NT2/D1 (cell line): ENCODE measurements at places on chromosomes 16 and 17.

DNA sequence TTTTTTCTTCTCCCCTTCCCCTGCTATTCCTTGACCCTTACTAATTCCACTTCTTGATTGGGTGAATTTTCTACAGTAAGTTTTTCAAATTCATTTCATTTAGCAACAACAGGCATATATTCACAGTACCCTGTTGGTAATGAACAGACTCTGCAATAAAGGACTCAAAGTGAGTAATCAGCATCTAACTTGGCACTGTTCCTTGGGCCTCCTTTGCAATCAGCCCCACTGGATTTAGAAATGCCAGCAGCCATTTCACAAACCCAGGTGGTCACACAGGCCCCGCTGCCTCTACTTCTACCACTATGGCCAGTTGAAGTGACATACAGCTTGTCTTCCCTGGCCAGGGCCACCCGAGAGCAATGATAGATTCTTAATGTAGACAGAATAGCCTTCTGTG, 113.8 kb downstream of the CYB561 start:
- DNase-seq, result no peak

- DNase-seq, result no peak
These were observed 9.3 kb downstream of the HEXIM2 start for GRCh38 chr17:45170931-45171337.

- DNase-seq, result no peak
These were observed 684.3 kb upstream of the SOX9 start for GRCh38 chr17:71436479-71436878.

GRCh38 chr16:28101533-28101890, 38.0 kb upstream of the GSG1L start:
- no peak for DNase-seq

DNA sequence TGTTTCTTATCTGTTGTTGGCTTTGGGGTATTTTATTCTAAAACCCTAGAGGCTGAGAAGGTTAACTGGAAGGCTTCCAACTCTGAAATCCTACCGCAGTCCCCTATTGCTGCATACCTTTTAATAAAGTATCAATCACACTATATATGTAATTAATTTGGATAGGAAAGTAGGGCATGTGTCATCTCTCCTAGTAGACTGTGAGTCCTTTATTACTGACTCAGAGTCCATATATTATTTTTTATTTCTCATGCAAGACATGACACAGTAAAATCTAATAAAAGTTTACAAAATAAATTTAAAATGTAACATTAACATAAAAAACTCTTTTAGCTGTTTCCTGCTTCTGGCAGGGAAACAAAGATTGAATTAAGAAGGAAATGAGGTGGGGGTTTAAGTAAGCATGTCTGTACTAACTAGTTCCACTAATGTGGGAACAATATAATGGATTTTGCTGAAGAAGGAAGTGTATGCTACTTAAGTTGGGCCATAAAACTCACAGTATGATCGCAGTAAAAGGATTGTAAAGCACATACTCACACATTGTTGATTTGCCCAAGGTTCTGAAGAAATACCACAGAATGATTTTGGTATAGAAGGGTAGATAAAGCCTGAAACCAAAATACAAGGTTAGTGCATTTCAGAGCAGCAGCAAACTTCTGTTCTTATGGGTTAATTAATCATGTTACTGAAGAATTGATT, 97.6 kb upstream of the HLF start:
- DNase-seq, result no peak

GRCh38 chr16:26491101-26491670, 575.5 kb upstream of the C16orf82 start:
- DNase-seq, result no peak

DNA sequence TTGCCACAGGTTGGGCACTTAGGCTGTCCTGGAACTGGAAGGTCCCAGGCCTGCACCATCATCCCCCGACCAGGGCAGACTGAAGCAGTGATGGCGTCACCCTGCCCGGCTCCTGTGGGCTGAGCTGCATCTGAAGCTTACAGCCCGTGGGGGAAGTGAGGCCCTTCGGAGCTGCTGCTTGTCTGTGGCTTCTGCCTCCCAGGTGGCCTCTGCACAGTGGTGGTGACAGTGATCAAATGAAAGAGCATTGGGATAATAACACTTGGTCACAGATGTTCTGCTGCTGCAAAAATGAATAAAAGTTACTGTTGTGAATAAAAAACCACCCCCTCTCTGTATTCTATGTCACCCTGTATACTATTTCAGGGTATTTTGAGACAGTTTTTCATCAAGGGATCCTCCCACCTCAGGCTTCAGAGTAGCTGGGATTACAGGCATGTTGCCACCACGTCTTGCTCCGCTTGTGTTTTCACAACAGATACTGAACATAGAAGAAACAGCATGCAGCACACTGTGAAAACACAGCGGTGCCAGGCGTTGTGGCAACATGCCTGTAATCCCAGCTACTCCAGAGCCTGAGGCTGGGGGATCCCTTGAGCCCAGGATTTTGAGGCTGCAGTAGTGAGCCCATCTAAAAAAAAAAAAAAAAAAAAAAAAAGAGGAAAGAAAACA, 165.0 kb downstream of the LGALS9B start:
- DNase-seq, result no peak

GRCh38 chr16:79519448-79519847, 81.1 kb downstream of the MAF start:
- no peak for DNase-seq

- no peak for DNase-seq
These were observed 8.7 kb downstream of the EIF1 start for GRCh38 chr17:41697122-41697962.

DNA sequence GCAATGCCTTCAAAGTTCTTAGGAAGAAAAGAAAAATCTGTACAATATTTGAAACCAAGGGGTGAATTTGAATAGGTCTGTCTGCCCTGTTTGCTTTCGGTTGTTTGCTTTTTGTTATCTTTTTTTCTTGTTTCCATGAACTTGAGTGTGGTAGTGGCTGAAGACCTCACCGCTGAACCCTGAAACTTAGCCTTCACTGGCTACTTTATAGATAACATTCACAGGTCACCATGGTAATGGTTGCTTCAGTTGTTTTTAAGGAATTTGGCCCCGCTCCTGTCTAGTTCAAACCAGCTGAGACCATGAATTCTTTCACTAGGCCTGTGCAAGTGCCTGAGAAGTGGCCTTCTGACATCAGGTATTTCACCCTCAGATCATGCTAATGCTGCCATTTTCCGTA, 137.0 kb upstream of the PMFBP1 start:
- no peak for DNase-seq

DNA sequence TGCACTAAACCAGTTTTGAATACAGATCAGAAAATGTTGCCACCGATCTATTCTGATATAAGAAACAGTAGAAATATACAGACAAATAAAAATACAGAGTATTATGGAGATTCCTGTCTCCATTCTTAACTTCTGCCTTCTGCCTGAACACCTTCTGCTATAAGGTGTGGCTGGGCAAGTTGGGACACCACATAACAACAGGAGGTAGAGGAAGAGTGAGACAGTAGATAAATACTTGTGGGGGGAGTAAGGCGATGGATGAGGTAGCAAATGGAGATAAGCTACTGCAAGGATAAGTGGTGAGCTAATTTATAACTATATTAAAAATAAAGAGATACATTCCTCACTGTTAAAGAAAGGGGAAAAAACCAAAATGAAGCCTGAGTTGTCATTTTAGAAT, 143.7 kb downstream of the CDH8 start:
- DNase-seq, result no peak

DNA sequence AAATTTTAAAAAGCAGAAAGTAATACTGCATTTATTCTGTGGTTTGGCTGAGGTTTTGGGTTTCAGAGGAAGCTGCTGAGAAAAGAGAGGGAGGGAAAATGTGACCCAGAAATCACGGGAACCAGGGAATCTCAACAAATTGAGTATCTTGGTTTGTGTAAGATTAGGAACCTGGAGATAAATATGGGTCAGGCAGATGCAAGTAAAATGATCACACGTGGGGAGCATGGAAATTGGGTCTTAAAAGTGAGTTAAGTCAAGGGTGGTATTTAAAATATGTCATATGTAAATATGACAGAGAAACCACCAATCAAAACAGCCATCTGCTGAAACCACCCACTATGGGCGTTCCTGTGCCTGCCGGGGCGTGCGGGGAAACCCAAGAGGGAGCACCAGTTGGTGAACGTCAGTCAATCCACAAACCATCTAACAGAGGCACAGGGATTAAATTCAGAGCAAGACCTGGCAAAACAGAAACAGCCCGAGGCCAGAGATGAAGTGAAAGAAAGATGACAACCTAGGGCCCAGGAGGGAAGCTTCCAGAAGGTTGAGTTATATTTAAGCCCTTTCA, 33.4 kb downstream of the CDH13 start:
- DNase-seq, result no peak

DNA sequence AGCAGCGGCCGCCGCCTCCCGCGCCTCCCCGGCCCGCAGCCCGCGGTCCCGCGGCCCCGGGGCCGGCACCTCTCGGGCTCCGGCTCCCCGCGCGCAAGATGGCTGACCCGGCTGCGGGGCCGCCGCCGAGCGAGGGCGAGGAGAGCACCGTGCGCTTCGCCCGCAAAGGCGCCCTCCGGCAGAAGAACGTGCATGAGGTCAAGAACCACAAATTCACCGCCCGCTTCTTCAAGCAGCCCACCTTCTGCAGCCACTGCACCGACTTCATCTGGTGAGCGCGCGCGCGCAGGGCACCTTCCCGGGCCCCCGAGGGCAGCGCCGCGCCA, 258 bp downstream of the PRKCB start:
- DNase-seq, result no peak

DNA sequence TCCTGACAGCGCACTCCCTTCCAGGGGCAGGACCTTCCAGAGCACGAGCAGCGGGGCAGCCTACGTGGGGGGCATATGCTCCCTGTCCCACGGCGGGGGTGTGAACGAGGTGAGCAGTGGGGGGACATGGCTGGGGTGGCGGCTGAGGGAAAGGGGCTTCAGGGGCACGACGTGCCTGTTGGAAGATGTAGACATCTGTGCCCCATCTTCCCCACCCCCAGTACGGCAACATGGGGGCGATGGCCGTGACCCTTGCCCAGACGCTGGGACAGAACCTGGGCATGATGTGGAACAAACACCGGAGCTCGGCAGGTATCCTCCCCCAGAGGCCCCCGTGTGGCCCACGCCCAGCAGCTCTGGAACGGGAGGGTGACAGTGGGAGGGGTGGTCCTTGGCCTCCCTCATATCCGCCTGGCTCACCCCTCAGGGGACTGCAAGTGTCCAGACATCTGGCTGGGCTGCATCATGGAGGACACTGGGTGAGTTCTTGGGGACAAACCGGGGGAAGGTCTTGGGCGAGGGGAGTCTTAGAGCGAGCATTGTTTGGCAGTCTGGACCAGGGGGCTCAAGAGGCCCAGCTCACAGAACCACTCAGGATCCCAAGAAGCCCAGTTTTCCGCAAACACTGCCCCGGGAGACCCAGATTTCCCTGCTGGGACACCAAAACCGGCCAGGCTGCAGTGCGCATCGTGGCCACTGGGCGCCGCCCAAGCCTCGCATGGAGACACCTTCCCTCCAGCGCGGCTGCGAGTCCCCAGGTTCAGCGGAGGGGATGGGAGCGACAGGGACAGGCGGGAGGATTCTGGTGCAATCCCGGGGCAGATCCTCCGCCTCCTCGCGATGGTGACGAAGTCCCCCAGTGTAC, 15.7 kb downstream of the ADAM11 start:
- DNase-seq, result peak; percentile 76

DNA sequence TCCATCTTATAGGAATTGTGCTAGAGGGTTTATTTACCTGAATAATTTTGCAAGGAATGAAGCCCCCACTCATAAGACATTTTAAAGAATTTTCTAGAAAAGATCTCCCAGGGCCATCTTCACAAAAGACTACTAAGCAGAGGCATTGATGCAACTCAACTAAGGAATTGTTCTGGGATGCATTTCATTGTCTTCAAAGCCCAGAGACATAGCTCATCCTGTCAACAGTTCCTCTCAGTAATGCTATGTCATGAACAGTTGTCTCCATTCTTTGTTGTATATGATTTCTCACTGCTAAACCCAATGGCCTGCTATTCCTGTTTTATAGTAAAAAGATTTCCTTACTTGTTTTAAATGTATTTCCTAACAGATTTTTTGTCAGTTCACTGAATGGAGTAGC, 136.8 kb upstream of the RBL2 start:
- no peak for DNase-seq

DNA sequence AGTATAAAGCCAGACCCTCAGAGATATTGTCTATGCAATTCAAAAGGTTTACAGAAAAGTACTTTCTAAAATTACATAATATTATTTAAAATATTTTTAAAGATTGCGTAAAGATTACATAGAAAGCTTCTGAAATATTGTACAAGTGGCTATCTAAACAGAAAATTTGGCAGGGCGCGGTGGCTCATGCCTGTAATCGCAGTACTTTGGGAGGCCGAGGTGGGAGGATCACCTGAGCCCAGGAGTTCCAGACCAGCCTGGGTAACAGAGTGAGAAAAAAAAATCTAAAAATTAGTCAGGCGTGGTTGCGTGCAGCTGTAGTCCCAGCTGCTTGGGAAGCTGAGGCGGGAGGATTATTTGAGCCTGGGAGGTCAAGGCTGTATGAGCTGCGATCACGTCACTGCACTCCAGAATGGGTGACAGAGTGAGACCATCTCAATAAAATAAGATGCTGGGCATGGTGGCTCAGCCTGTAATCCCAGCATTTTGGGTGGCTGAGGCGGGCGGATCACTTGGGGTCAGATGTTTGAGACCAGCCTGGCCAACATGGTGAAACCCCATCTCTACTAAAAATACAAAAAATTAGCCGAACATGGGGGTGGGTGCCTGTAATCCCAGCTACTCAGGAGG, 18.1 kb downstream of the UBN1 start:
- DNase-seq, result no peak

- DNase-seq, result no peak
These were observed 492.4 kb downstream of the SHISA9 start for GRCh38 chr16:13393816-13394215.

DNA sequence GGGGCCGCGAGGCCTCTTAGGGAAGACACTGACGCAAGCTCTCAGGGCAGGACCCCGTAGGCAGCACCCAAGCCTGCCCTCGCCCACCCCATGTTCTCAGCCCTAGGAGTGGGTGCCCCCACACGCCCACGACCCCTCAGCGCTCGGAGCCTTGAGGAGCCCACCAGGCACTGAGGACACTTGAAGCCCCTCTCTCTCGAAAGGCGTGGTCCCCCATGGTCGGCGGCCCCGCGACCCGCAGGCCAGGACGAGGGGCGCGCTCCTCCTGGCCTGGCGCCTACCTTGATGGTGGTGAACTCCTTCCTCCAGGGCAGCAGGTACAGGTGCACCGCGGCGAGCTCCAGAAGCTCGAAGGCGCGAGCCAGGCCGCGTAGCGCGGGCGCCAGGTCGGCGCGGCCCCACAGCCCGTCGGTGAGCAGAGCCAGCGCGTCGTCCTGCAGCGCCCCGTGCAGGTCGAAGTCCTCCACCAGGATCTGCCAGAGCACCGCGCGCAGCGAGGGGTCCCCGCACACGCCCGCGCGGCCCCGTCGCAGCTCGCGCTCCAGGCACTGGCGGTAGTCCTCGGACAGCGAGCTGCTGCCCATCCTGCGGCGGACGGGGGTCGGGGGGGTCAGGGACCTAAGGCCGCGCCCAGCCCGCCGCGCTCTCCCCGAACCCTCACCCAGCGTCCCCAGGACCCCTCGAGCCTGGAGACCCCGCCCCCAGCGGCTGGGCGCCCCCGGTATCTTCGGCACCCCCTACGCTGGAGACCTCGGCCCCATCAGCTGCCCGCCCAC, 668 bp downstream of the SPATA2L start:
- peak; percentile 46 for DNase-seq

GRCh38 chr16:17327664-17328335, 143.0 kb downstream of the XYLT1 start:
- DNase-seq, result no peak

- no peak for DNase-seq
These were observed 31.0 kb upstream of the RHOT1 start for GRCh38 chr17:32111141-32111771.
